Inflammatory macrophage (primary cell): ENCODE measurements at places on chromosomes 2 and 18.

DNA sequence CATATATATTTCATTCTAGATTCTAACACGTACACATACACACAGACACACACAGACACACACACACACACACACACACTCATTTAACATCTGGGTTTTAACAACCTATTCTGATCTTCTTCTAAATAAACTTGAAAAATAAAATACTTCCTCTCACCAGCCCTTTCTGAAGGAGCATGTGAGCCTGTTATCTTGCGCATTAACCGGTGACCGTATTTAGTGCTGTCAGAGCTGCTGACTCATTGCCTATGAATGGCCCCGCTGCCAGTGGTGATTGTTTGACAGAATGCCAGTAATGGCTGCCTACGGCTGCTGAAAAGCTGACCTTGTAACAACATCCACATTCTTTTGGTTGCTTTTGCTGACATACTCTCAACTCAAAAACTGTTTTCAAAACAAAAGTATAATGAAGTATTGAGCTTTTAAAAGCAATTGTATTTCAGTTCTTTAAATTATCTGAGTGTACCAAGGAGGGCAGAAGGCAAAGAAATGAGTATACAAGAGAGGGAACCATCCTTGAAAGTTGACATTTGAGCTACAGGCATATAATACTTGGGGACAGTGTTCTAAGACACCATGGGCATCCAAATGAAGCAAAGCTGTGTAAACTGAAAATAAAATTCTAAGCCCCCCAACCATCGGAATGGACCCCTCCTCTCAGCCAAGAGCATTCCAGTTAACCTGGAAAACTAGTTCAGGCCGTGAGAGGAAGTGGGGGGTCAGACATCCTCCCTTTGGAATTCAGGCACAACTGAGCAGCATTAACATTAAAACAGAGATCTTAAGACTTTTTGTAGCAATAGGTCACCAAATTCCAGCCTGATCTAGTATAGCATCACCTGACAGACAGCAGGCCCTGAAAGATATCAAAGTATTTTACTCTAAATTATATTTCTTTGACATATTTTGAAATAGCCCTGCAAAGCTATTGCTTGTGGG, 50.2 kb upstream of the DTNA start:
- DNase-seq, result peak; percentile 95

GRCh38 chr2:81835321-81836000, 1530.9 kb upstream of the LRRTM1 start:
- no peak for DNase-seq

GRCh38 chr2:10733566-10733925, 12.1 kb downstream of the ATP6V1C2 start:
- DNase-seq, result no peak

GRCh38 chr2:10135296-10136089, 13.0 kb downstream of the RRM2 start:
- DNase-seq, result no peak

GRCh38 chr18:48904091-48904490, 46.7 kb downstream of the SMAD7 start:
- DNase-seq, result no peak

DNA sequence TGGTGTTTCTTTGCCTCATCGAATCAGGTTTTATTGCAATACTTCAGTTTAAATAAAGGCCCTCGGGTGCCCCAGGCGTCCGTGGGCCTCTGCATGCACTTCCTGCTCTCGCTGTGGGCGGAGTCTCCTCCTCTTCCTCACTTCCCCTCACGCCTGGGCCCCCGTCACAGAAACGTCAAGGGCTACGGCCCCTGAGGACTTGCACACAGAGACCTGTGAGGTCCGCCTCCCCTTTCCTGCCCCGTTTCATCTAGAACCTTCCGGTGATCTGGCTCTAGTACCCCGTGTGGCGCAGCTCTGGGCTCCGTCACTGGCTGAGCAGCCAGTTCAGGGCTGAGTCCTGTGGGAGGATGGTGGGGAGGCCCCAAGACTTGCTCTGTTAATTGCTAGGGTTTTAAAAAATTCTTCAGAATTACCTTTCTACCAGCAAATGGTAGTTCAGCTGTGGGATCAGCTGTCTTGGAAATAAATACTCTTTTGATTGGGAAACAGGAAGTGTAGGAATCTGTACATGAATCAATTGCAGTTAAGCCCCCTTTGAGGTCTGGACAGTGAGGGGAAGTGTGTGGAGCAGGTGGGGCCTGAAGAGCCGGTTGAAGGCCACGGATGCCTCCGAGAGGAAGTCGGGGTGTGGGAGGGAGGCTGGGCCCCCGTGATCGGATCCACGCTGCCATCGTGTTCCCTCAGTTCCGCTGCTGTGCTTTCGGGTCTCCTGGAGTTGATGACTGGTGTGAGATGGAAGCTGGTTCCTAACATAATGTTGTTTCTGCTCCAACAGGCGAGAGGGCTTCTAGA, 10.2 kb downstream of the NFATC1 start:
- DNase-seq, result peak; percentile 85

DNA sequence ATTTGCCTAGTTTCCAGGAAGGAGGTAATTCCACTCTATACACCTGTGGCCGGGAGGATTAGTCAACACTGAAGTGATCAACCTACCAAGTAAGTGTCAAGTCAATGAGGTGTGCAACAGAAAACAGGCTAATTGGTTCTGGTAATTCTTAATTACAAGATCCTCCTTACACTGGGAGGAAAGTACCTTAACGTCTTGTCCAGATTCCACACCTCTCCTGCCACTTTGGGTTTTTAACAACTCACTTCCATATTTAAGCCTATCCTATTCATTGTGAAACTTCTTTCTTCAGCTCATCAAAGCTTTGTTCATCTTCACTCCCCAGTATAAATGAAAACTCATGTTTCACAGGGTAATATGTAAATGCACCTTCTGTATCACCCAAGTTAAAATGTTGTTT, 22.0 kb upstream of the MAP4K4 start:
- no peak for DNase-seq

DNA sequence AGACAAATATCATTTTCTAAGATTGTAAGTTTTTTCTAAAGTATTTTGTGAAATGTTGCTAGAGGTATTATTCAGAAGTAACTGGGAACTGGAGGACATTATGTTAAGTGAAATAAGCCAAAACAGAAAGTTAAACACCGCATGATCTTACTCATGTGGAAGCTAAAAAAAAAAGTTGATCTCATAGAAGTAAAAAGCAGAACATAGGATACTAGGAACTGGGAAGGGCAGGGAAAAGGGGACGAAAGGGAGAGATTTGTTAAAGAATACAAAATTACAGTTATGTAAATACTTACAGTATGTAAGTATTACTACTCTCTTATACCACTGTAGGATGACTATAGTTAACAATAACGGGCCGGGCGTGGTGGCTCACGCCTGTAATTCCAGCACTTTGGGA, 46.7 kb upstream of the CDKL4 start:
- peak; percentile 67 for DNase-seq

GRCh38 chr2:147250652-147251356, 594.0 kb upstream of the ACVR2A start:
- DNase-seq, result no peak

DNA sequence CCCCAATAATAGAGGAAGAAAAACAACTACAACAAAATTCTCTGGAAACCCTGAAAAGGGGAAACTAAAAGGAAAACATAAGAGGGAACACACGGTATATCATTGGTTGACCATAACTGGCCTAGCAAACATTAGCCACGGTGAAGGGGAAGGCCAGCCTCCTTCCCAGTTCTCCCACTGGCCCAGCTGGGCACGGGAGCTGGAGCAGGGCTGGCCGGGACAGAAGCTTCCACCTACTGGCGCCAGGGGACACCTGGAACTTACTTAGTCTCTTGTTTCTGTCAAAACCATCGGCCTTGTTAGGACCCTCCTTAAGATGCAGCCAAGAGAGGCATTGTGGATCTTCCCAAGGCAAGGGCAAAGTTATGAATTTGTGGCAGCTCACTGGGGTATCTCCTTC, 56.1 kb upstream of the DLGAP1 start:
- no peak for DNase-seq
